A549 treated with DMSO at 1 μM for 4 hours (cell line): ENCODE measurements at places on chromosomes 6 and 20. TPM values are rescaled to one million over a fixed set of nuclear protein-coding genes. Genes with fewer than 3 reads are reported as not detected.

Gene GPR6
- total RNA-seq: not detected in 5 replicates

Gene RARS2
- total RNA-seq: 18.8 to 23.1 TPM (median 21.2 TPM) in 5 replicates

Gene PLAGL1
- total RNA-seq: 6.9 to 9.6 TPM (median 9.5 TPM) in 5 replicates

Gene BPIFB6
- total RNA-seq: not detected in 5 replicates

Gene PRELID3B
- total RNA-seq: 53.9 to 69.9 TPM (median 64.5 TPM) in 5 replicates

Gene TFAP2C
- total RNA-seq: 13.6 to 16.5 TPM (median 15.4 TPM) in 5 replicates

Gene CAPN11
- total RNA-seq: not detected in 5 replicates

Gene RUNX2
- total RNA-seq: 1.0 to 1.4 TPM (median 1.1 TPM) in 5 replicates

Gene GPLD1
- 0.84 to 1.1 TPM (median 0.91 TPM) in 5 replicates for total RNA-seq

Gene HAO1
- not detected in 5 replicates for total RNA-seq

Gene SEL1L2
- not detected in 5 replicates for total RNA-seq

Gene SNPH
- total RNA-seq: 3.8 to 5.6 TPM (median 4.6 TPM) in 5 replicates

Gene PARD6B
- 2.7 to 4.6 TPM (median 3.1 TPM) in 5 replicates for total RNA-seq

Gene TOX2
- total RNA-seq: 8.4 to 11.4 TPM (median 9.3 TPM) in 5 replicates
